Left renal cortex interstitium (tissue), 4 donors: ENCODE measurements at places on chromosomes 2 and 18.

GRCh38 chr18:5425721-5426120 lies 118.1 kb downstream of the EPB41L3 start:
- no peak for DNase-seq

- no peak for DNase-seq
Observed at GRCh38 chr2:12176623-12177454, 430.4 kb downstream of the LPIN1 start.

- DNase-seq, result no peak
Observed at GRCh38 chr2:42969231-42970150, 177.1 kb upstream of the HAAO start.

DNA sequence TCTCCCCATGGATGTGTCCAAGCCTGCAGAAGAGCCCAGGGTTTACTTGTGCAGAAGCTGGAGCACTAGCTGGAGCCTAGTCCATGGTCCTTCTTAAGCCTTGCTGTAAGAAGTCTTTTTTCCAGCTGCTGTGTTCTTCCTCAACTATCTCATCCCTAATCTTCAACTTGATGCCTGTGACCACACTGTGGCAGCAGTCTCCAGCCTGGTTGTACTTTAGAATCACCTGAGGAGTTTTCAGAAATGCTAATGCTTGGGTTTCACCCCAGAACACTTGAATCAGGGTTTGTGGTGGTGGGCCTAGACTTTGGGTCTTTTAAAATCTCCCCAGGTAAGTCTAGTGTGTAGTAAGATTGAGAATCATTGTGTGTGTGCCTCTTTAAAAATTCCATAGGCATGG lies 173.6 kb downstream of the ADCYAP1 start:
- no peak for DNase-seq

DNA sequence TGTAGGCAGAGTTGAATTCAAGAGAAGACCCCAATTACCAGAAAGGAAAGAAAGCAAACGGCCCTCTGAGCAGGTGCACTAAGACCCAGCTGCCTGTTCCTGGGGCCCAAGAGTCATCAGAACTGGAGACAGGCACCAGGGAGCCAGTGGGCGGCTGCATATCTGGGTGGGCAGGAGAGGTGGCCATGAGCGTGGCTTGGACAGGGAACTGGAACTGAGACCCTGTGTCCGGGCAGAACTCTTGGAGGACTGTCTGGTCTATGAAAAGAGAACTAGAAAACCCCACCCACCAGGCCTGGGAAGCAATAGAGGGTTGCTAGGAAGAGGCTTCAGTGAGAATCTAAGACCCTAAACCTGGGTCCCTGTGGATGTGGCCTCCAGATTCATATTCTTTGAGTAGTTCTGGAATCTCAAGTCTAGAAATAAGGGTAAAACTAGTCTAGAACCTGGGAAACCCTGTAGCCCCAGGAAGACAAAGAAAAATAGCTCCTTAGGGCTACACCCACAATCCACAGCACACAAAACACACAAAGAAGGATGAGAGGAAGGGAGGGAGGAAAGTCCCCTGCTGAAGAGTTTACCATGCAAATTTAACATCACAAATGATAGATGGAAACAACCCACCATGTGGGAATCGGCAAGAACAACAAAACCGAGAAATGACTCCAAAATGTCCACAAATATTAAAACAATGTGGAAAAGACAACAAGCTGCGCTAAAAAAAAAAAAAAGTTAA lies 147.0 kb downstream of the HDAC4 start:
- no peak for DNase-seq

GRCh38 chr18:68409576-68409975 lies 305.3 kb downstream of the TMX3 start:
- DNase-seq, result no peak

DNA sequence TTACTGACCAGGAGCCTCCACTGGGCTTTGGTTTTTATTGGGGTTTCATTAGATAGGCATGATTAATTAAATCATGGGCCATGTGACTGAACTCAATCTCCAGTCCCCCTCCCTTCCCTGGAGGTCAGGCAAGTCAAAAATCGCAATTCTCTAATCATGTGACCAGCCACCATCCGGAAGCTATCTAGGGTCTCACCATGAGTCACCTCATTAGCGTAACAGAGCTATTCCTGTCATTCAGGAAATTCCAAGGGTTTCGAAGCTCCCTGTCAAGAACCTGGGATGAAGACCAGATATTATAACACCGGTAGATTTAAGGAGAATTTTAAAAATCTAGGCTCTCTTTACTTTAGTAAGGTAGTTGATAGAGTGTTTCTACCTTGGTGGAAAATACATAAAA lies 180.3 kb upstream of the TCF4 start:
- no peak for DNase-seq

- DNase-seq, result no peak
Observed at GRCh38 chr2:58569475-58570185, 328.5 kb upstream of the FANCL start.

GRCh38 chr18:61544178-61544577 lies 210.9 kb downstream of the CDH20 start:
- no peak for DNase-seq

- DNase-seq, result no peak
Observed at GRCh38 chr2:225072444-225072843, 30.2 kb upstream of the DOCK10 start.

DNA sequence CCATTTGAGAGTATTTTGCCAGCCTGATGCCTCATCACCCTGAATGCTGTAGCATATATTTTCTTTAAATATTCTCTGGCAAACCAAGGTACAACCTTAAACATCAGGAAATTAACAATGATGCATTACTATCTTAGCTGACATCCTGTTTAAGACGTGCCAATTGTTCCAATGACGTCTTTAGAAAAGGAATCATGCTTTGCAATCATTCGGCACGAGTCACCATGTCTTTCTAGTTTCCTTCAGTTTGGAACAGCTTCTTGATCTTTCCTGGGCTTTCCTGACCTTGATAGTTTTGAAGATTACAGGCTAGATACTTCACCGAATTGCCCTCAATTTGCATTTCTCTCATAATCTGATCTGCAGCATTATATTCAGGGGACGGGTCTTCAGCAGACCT lies 88.2 kb upstream of the GLI2 start:
- no peak for DNase-seq

DNA sequence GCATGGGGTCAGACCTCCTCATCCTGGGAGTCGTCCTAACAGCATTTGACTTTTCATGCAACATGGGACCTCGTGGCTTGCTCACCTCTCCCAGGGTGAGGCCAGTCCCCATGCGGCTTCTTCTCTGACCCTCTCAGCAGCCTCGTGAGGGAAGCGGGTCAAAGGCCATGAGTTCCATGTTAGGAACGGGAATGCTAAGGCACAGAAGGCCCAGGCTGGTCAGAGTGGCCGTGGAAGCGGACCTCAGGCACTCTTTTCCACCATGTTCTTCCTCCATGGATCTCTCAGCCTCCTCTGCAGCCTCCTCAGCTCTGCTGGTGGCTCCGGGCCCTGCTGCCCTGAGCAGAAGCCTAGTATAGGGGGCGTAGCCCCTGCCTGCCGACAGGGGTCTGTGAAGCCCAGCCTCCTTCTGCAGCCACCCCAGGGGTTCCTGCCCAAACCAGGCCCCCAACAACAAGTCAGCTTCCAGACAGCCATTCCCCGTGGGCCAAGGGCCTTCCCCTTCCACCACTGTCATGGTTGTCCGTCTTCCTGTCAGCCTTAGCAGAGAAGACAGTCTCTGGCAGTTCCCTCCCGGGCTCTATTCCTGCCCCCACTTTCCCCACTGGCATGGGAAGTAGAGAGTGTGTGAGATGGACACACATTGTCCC lies 60.0 kb upstream of the OTOF start:
- DNase-seq, result no peak

GRCh38 chr2:132929786-132930185 lies 259.8 kb upstream of the LYPD1 start:
- DNase-seq, result no peak

DNA sequence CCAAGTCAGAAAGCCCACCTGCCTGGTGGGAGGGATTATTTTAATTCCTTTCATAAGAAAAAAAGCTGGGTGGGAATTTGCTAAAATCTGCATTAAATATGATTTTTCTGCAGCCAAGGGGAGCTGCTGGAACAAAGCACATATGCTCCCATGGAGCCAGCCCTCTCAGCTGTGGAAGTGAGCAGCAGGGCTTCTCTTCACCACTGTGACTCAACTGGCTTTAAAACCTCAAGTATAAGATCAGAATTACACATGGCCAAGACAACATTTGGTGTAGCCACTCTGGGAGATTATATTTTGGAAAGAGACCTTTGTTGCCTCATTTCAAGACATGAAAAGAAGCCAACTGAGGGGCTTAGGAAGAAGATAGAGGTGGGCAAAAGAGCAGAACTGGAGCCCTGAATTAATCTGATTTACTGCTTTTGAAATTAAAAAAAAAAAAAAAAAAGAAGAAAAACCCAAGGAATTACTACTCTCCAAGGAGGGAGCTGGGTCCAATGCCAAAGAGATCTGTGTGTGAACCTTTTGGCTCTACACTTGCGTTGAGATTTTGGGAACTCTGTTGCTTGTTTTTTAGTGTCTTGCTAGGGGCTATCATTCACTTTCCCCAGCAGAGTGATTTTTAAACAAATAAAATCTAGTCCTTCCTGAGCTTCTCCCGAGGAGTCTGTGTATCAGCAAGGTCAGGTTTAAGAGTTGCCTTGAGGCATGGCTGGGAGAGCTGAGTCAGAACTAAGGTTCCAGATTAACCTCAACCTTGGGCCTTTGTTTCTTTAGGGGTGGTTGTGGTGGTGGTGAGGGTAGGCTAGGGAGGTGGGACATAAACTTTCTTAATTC lies 6.0 kb downstream of the LHCGR start:
- no peak for DNase-seq

GRCh38 chr18:50630895-50631294 lies 71.0 kb downstream of the MAPK4 start:
- DNase-seq, result no peak

DNA sequence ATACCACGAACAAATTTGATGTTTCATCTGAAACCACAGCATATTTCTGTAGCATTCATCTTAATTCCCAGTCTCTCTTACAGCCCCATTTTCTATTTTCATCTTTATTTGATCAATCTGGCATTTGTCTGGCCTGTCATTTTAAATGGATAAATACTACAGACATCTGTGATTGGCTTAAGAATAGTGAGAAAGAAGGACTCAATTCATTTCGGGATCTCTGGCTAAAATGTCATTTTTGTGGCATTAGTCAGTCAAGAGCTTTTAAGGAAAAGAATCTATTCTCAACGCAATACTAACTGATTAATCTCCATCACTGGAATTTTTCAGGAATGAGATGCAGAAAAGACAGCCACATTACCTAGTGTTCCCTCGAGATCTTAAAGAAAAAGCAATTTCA lies 585.9 kb downstream of the IRS1 start:
- no peak for DNase-seq

GRCh38 chr18:11004951-11005350 lies 144.4 kb downstream of the PIEZO2 start:
- DNase-seq, result no peak

GRCh38 chr2:25115902-25116301 lies 52.5 kb downstream of the POMC start:
- no peak for DNase-seq

- DNase-seq, result no peak
Observed at GRCh38 chr2:174085781-174086180, 120.6 kb upstream of the SP3 start.

DNA sequence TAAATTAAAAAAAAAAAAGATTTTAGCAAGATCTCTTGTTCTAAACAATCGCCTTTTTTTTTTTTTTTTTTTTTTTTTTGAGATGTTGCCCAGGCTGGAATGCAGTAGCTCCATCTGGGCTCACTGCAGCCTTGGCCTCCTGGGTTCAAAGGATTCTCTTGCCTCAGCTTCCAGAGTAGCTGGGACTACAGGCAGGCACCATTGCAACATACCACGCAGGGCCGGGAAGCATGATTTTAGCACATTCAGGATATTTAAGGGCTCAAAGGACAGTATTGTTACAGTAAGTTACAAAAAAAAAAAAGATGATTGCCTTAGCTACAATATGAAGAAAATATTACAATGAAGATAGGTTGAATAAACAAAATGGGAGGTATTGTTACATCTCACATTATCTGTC lies 29.5 kb upstream of the SAP130 start:
- DNase-seq, result no peak

DNA sequence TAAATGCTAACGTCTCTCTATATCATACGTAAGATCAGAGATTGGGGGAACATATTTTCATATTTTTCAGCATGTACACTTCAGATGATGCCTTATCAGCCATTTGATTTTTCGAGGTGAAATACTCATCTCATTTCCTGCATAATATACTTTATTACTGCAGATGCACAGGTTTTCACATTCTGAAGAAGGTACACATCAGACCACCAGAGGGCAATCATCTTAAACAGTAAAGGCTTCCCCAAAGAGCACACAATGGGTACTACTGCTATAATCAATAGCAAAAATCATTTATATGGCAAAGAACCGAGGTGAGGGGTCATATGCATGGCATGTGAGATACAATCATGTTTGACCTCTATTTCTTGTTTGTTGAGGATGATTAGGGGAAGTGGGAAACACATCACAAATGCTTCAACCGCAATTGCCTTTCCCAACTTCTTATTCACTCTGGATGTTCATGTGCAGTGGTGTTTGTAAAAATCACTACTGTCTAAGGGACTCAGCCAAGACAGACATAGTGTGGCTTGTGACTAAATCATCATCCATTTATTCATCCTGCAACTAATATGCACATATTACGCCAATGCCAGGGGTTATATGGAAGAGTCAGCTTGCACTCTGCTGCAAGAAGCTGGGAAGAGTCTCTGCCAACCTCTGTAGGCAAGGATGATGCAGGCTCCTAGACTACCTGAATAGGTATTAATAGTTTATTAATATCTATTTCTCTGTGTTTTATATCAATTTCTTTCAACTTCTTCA lies 118.7 kb downstream of the EPB41L3 start:
- DNase-seq, result no peak

DNA sequence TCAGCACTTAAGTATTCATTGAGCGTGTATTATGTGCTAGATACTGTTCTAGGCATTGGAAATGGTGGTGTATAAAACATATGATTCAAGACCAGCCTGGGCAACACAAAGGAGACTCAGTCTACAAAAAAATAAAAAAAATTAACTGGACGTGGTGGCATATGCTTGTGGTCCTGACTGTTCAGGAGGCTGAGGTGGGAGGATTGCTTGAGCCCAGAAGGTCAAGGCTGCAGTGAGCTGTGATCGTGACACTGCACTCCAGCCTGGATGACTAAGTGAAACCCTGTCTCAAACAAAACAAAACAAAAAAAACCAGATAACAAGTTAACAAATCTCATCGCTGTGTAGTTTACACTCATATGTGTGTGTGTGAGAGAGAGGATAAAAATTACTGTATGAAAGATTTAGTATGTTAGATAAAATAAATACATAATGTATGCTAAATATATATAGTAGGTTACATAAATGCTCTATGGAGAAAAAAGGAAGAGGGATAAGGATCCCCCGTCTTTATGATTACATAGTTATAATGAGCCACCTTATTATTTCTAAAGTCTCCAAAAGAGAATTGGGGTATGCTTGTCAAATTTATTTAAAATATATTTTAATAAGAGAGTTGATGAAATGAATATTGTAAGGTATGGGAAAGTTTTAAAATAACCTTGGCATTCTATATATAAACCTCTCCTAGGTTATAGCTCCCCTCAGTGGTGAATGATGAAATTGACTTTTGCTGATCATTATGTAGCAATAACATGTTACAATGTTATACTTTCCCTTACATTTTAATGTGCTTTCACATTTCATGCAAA lies 69.2 kb downstream of the EHBP1 start:
- DNase-seq, result no peak
